ENCODE measurements at places on chromosomes 13 and 19.

DNA sequence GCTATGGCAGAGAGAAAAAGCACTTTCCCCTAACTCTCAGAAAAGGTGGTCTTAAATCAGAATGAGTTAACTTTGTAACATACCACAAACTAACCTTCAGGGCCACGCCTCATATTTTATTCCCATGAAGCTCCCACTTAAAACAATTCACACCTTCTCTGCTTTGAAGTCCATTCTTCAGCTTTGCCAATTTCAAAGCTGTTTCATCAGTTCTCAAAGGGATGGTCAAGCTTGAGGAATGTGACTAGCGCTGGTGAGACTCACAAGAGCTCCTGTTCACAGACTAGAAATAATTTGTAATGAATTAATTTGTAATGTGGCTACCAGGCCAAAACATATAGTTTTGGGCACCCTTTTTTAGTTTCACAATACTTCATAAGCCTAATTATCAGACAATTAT lies 68.2 kb downstream of the STK24 start:
- DNase-seq, result no peak

DNA sequence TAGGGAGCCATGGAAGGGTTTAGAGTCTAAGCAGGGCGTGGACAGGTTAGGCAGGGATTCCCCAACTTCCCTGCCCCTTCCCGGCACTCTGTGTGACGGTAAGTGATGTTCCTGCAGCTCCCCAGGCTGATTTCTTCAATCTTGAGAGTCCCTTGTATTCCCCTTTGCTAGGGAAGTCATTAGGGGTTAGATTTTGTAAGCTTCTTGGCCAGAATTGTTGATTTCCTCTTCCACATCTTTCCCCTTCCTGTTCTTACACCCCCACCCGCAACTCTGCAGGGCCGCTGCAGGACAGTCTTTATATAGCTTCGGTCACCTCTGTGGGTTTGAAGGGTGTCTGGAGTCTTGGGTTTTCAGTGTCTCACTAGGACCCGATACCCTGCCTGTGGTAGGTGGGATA lies 10.6 kb upstream of the ADGRE1 start:
- no peak for DNase-seq

DNA sequence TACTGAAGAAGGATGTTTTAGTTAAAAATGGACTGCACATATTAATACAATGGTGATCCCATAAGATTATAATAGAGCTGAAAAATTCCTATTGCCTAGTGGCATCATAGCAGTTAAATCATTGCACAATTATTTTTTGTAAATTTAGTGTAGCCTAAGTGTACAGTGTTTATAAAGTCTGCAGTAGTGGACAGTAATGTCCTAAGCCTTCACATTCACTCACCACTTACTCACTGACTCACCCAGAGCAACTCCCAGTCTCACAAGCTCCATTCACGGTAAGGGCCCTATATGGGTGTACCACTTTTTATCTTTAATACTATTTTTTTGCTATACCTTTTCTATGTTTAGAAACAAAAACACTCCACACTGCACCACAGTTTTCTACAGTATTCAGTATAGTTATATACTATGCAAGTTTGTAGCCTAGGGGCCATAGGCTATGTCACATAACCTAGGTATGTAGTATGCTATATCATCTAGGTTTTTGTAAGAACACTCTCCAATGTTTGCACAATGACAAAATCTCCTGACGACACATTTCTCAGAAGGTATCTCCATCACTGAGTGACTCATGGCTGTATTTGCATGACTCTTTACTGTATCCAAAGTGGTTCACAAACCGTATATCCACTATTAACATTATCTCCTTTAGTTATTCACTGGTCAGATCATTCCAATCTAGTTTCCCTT lies 536.0 kb downstream of the KLF12 start:
- no peak for DNase-seq

GRCh38 chr13:37485756-37486155 lies 112.8 kb downstream of the POSTN start:
- no peak for DNase-seq

DNA sequence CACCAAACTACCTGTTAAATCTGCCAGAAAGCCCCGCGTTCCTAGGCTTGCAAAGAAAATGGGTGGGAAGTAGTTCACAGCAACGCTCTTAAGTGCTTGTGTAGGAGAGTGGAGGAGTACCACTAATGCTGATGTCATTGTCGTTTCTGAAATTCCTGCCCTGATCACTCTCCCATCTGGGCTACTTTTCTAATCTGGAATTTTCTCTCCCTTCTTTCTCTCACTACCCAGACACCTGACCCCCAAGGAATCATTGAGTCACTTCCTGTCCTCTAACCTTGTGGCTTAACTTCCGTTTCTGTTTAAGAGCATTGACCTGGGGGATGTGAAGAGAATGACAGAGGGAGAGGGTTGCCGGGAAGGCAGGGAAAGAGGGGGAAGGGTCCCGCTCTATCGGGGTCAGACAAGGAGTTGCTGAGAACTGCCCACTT lies 98.7 kb downstream of the STARD13 start:
- peak; percentile 89 for DNase-seq

DNA sequence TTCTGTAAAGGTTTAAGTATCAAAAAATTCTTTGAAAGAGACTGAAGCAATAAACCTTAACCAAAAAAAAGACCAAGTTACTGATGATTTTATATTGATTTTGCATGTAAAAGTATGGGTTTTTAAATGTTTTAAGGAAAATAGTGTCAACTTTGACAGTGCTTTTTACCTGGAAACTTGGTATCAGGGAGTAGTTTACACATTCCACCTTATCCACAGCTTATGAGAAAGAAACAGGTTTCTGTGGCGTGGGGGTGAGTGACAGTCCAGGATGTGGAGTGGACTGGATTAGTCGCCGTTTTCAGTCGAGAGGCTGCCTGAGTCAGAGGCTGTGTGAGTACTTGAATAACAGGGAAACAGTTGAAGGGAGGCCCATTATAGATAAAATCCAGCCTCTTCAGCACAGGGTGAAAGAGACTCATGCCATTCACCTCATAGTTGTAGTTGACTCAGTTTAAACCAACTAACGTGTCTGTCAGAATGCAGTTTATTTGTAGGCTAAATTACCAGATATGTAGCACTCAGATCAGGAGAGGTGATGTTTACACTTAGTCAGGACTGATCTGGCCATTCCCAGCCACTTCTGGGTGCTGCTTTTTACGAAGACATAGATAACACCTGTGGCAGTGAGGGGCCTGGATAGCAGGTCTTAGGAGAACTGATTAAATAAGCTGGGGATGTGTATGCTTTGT lies 595 bp upstream of the GPR183 start:
- no peak for DNase-seq

DNA sequence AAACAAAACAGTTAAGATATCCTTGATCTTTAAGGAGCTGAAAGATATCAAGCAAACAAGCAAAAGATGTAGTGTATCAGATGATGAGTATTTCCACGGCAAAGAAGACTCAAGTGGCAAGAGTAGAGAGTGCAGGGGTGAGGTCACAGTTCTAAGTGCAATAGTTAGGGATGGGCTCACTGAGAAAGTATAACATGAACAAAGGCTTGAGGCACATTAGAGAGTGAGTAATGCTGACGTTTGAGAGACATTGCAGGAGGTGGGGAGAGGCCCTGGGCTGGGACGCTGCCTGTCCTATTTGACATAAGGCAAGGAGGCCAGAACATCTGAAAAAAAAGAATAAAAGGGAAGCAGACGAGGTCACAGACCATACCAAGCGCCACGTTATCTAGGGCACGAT lies 1.4 kb downstream of the DUXA start:
- DNase-seq, result no peak

DNA sequence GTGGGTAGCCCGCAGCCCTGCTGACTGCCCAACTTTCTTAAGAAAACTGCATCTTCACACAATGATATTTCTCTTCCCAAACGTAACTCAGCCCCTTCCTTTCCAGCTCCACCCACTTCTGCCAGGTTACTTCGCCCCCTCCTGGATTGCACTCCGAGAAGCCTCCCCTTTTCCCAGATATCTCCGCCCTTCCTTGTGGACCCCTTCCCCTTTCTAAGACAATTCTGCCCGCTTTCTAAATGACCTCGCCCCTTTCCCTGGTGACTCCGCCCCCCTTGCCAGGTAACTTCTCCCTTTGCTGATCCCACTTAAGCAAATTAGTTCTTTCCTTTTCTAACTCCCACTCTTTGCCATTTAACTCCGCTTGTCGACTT lies 2.6 kb downstream of the VSIG10L start:
- no peak for DNase-seq

GRCh38 chr19:7883796-7884570 lies 4.3 kb upstream of the LRRC8E start:
- no peak for DNase-seq

Measured in large intestine (tissue), 12 donors.